ENCODE measurements at places on chromosomes 2 and 18. TPM values are rescaled to one million over a fixed set of nuclear protein-coding genes. Genes with fewer than 3 reads are reported as not detected.

The CHRNG gene
- total RNA-seq, result not detected

The SEMA4C gene
- 22.5 TPM for total RNA-seq

DNA sequence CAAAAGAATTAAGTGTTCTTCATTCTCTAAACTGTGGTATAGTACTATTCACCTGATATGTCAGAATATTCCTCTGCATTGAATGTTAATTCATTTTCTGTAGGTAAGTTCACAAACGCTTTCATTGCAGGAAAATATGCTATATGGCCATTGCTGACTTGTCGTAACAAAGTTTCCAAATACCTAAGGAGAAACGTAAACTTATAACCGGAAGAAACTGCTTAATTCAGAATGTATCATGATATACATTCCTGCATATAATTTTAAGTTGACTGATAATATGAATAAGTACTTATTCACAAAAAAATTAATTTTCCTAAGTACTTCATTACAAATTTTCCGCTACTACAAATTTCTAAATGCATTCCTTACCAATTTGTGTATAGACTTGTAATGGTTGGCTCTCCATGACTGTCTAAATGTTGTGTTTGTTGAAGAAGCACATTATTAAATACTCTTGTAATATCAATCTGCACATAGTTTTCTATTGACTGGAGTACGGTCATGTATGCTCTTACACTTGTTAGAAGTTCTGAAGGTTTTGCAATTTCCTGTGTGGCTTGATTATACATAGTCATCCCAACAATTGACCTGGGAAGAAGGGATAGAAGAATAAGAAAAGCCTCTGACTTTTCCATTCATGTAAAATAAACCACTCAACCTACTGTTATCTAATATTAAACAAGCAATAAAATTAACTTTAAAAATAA lies 85.4 kb downstream of the NCKAP1 start:
- peak; percentile 45 for DNase-seq

- peak; percentile 55 for DNase-seq
Observed at GRCh38 chr2:28991021-28991420, 9.9 kb downstream of the TOGARAM2 start.

- DNase-seq, result peak; percentile 42
Observed at GRCh38 chr2:111121028-111121827, 514 bp downstream of the BCL2L11 start.

DNA sequence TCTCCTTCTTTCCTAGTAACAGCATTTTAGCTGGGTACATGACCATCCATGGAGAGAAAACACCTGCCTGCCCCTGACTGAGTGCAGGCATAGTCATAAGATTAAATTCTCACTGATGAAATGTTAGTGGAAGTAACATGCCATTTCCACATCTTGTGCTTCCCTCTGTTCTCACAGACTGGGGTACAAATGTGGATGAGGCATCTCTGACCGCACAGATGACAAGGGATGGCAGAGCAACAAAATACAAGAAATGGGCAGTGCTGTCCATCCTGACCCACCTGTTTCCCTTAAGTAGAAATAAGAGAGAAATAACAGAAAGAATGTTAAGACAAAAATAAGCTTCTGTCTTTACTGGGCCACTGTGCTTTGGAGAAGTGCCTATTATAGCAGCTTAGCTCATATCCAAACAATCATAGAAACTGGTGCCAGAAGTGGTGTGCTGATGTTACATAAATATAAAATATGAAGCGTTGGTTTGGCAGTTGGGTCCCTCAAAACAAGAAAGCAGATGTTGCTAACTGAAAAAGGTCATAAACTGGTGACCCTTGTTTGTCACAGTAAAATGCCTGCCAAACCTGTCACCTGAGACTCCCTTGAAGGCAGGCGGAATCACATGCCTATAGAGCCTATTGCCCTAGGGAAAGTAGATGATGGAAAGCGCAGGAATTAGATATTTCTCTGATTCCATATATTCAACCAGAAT lies 72.4 kb upstream of the CCDC150 start:
- DNase-seq, result no peak

DNA sequence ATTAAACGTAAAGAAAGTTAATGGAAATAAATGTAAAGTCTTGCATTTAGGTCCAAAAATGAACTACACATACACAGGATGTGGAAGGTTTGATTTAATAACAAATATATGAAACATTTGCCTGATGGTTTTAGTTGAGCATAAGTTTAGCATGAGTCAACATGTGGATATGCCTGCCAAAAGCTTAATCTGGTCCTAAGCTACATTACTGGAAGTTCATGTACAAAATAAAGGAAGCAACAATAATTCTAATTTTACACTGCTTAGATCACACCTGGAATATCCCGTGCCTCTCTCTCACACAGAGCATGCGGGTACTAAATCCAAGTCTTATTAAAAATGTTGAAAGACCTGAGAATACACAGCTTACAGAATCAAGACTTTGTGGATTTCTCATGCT lies 276.5 kb upstream of the NRP2 start:
- DNase-seq, result peak; percentile 86

GRCh38 chr2:181998041-181998835 lies 12.6 kb downstream of the PPP1R1C start:
- DNase-seq, result no peak

DNA sequence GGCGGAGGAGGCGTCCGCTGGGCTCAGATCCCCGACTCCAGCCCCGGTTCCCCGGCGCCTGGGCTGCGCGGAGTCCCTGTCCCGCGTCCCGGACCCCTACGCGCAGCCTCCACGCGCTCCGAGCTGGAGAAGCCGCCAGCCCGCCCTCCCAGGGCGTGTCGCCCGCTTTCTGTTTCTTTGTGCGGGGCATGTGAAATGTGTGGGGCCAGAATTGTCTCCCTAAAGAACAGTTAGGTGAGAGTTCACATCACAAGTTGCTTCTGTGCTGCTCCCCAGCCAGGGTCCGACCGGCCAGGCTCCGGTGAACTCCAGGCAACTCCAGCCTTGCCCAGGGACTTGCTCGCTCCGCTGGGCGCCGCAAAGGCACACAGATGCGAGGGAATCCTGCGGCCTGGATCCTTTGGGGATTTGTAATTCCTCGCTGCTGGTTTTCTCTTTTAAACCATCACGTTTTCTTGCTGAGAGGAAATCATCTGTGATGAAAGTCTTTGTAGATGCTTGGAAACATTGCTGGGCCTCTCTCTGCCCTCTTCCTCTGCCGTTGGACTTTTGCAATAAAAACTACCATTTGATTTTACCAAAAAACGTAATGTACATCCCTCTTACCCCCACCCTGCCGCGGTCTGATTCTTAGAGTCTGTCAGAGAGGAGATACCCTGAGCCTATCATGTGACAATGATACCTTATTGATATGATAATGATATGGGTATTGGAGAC lies 631 bp downstream of the GYPC start:
- DNase-seq, result peak; percentile 53

- no peak for DNase-seq
Observed at GRCh38 chr2:104572834-104573233, 281.1 kb upstream of the POU3F3 start.

- DNase-seq, result no peak
Observed at GRCh38 chr18:52903857-52904256, 563.9 kb downstream of the DCC start.

DNA sequence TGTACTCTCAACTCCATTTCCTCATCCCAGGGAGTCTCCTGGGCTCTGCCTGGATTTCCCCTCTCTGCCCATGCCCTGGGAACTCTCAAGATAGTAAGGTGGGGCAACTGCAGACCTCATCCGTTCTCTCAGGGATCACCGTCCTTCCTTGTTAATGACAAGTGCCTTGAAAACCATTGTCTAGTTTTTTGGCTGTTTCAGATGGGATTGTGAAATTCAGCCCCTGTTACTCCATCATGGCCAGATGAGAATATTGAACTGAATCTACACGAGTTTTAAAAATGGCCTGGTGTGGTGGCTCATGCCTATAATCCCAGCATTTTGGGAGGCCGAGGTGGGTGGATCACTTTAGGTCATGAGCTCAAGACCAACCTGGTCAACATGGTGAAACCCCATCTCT lies 665 bp upstream of the HRH4 start:
- DNase-seq, result no peak
